ENCODE measurements at places on chromosomes 5 and 9.

DNA sequence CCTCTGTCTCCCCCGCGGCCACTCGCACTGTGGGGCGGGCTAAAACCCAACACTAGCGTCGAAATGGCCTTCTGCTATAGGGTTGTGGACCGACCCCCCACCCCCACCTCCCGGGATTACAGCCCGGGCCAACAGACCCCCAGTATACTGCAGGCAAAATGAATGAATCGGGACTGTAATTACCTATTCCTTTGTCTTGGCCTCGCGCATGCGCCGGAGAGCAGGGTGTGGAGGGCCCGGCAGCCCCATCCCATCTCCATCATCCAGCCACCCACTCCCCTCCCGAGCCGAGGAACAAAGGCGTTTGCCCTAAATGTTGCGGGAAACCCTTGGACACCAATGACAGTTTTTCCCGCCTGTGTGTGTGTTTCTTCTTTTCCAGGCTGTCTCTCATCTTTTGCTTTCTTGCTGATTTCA, 1.6 kb downstream of the BASP1 start:
- no peak for DNase-seq

DNA sequence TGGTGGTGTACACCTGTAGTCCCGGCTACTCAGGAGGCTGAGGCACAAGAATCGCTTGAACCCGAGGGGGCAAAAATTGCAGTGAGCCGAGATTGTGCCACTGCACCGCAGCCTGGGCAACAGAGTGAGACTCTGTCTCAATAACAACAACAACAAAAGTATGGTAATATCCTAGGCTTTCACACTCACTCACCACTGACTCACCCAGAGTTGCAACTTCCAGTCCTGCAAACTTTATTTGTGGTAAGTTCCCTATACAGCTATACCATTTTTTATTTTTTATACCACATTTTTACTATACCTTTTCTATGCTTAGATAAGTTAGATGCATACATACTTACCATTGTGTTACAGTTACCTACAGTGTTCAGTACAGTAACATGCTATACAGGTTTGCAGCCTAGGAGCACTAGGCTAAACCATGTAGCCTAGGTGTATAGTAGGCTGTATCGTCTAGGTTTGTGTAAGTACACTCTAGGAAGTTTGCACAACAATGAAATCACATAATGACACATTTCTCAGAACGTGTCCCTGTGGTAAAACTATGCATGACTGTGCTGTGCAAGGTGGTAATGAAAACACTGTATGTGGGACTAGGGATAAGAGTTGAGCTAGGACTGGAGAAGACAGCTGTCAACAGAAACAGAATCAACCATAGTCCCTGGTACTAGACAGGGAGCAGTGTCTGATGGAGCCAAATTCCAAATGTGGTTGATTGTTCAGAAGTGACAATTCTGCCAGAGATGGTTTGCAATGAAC, 109.5 kb upstream of the RAD23B start:
- DNase-seq, result no peak

- no peak for DNase-seq
These were observed 159.2 kb upstream of the CCDC152 start for GRCh38 chr5:42597318-42597937.

- no peak for DNase-seq
These were observed 310.2 kb upstream of the RFX3 start for GRCh38 chr9:3836011-3836410.

GRCh38 chr5:124297826-124298225, 448.6 kb downstream of the ZNF608 start:
- no peak for DNase-seq

- DNase-seq, result no peak
These were observed 129.1 kb upstream of the PIK3R1 start for GRCh38 chr5:68086439-68086838.

DNA sequence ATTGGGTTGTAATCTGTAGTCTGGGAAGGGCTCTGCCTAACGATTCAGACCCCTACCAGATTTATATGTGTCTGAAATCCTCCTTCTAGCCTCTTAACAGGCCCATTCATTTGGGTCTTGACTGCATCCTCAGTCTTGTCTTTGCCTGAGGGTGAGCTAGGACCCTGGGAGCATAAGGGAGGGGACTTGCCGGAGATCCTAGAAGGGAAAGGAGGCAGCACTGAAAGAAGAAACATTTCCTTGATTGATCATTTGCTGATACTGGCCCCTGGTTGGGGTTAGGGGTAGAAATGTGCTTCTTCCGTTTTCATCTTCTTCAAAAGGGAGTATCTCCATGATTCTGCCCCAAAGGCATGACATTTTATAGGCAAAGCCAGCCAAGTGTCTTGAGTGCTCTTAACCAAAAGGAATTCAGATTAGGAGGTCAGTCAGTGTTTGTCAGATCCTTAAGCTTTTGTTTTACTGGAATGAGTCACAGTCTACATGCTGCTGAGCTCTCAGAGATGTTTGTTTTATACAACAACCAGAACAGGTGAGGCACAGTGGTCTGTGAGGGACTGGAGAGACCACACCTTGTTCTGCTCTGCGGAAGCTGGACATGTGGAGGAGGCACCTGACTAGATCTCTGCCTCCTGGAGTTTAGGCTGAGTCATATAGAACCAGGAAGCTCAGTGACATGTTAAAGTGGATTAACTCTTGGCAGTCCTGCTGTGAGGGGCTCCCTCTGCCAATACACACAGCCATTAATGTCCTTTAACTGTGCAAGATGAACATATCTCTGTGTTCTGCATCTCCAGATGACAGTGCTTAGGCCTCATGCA, 37.7 kb downstream of the PCDHAC2 start:
- DNase-seq, result no peak

GRCh38 chr9:35533398-35533797, 43.5 kb downstream of the RUSC2 start:
- no peak for DNase-seq

DNA sequence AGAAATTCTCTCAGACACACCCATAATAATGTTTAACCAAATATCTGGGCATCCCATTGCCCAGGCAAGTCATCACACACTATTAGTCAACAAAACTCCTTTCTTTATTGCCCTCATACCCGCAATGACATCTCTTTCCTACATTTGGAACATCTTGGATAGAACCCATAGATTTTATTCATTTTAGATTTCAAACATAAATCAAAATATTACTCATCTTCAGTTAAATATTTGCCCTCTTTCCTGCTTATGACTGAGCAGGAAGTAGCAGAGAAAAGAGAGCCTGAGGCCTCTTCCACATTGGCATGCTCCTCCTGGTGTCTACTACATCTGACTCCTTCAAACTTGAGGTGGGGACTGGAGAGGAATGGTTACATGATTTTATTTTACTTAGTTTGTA, 592.0 kb downstream of the CHSY3 start:
- no peak for DNase-seq

DNA sequence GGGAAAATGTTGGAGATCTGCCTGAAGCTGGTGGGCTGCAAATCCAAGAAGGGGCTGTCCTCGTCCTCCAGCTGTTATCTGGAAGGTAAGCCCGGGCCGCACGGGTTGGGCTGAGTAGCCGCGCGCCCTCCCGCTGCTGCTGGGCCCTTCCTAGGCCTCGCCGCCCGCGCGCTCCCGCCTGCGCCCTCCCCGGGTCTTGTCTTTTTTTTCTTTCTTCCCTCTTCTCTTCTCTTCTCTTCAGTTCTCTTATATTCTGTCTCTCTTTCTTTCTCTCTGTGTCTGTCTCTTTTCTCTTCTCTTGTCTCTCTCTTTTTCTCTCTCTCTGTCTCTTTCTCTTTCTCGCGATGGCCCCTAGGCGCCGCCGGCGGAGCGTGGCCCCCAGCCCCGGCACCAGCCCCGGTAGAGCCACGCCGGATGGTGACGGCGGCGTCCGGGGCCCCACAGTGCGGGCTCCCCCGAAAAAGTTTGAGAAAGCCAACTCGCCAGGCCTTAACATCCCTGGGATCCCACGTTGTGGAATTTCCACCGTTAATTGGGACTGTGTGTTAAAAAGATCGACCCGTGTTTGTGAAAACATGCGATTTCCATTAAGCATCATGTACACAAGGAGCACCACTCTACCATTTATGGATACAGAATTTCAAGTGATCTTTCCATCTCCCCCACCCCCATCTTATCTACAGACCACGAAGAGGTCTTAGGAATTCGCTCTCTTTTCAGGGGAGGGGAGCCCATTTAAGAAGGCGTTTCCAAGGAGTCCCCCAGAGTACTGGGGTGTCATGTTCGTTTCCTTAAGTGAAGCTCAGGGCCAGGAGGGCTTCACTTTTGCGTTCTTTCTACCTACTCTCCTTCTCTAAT, 616 bp downstream of the ABL1 start:
- no peak for DNase-seq

- DNase-seq, result no peak
These were observed 360.1 kb downstream of the DMAC1 start for GRCh38 chr9:7439355-7439995.

- DNase-seq, result no peak
These were observed 168.6 kb downstream of the SLC12A2 start for GRCh38 chr5:128252196-128252595.

DNA sequence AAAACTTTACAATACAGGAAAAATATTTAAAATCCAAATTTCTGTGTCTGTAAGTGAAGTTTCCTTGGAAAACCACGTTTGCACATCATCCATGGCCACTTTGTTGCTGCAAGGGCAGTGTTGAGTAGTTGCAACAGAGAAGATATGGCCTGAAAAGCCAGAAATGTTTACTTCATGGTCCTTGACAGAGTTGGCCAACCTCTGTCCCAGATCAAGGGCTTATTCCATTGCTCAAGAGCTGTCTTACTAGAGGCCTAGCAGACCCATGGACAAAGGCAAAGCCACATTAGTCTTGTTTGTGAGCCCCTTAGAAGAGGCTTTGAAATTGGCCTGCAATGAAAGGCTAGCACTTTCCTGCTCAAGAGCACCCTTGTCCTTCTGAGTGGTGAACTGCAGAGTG, 119.4 kb downstream of the GAS1 start:
- DNase-seq, result no peak

DNA sequence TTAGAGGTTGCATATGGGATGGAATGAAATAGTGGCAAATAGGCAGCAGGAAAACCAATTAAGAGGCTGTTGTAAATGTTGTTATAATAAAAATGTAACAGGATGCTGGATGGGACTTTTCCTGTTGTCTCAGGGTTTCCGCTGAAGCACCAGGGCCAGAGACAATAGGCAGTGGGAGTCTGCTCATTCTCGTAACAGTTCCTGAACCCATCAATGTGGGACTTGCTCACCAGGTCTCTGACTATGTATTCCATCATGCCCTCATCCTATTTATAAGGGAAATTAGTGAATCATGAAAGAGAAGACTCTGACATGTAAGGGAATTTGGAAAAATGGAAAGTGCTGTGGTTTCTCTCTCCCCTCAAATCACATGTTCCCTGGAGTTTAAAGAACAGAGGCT, 23.5 kb upstream of the SSBP2 start:
- DNase-seq, result no peak

GRCh38 chr5:87850843-87851242, 417.8 kb downstream of the TMEM161B start:
- DNase-seq, result no peak

- no peak for DNase-seq
These were observed 93.4 kb upstream of the IRX4 start for GRCh38 chr5:1975898-1976765.

DNA sequence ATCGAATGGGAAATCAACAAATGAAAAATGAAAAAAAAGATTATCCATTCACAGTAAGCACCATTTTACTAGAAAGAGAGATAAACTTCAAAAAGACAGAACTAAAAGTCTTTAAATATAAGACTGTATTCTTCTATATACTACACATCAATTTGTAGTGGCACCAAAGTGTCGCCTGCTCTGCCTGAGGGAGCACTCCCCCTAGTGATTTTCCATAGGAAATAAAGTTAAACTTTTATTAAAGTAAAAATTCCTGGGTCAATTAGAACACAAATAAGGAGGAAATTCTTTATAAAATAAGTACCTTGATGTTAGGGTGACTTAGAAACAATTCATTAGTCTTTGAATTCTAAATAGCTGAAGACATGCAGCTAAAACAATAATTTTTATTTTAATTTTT, 9.7 kb downstream of the RAD1 start:
- DNase-seq, result no peak

GRCh38 chr5:83353231-83353630, 118.3 kb upstream of the VCAN start:
- no peak for DNase-seq

- DNase-seq, result no peak
These were observed 8.7 kb upstream of the GRIN1 start for GRCh38 chr9:137130176-137130755.

DNA sequence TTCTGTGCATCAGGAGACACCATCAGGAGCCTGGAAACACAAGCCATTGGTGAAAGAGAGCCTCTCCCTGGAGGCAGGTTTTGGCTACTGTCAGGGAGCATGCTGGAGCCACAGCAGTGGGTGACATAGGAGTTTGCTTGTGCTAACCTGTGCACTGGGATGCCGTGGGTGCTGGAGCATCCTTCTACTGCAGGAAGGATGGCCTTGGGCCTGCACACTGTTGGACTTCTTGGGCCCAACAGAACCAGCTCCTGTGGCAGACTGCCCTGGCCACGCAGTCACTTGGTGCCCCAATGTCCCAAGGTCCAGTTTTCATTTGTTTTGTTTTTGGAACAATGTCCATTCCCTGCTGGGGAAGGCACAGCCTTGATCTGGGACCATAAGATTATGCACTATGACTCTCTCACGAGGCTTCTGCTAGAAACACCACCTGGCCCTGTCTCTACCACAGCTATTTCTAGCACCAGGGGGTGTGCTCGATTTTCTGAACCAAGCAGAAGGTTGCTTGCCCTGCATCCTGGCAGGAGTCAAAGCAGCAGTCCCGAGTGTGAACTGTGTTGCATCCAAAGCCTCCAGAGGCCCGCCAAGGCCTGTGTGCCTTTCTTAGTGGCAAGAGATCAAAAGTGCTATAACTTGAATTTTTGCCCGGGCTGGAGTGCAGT, 5.5 kb upstream of the LTC4S start:
- DNase-seq, result no peak

DNA sequence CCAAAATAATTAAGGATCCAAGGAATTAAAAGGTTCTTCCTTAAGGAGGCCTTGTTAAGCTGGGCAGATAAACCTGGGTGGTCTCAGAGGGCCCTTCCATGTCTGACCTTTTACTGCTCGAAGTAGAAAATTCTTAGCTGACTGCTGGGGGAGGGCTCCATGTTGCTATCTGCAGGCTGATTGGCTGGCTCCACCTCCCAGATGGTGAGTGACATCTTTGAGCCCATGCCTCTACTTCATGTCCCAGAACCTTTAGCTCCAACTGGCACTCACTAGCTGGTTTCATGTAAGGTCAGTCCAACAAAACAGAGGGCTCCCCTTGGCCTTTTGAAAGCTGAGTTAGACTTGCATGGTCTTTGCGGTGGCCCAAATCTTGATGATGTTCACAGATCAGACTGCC, 188.2 kb downstream of the PAX5 start:
- no peak for DNase-seq
